ENCODE measurements at places on chromosomes 12 and 14.

DNA sequence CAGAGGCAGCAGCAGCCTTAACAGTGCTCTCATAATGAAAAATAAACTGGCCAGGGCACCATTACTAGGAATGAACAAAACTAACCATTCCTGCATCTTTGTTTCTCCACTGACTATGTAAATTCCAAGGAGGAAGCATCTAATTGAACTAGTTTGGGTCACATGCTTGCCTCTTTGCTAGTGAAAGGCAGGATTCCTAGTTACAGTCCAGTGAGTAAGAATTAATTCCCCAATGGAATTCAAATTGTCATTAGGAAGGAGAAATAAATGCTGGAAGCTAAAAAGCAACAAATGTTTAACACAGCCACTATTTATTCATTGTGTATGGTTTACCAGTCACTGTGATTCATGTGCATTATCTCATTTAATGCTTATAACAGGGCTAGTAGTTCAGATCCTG, 316.0 kb downstream of the CCDC91 start:
- DNase-seq = no peak

DNA sequence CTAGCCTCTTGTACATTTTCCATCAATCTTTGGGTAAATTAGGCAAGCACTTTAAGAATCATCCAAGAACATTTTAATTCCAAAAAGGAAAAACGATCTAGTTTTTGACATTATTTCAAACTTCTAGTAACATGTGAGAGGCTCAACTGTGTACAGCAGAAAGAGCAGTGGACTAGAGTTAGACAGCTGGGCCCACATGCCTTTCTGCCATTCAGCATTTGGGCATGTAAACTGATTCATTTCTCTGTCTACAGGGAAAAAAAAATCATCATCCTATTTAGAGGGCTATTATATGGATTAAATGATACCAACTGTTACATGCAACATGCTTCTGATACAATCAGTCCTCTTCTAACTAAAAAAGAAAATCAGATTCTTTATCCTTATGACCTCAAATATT, 17.7 kb downstream of the ATP2B1 start:
- DNase-seq = no peak

DNA sequence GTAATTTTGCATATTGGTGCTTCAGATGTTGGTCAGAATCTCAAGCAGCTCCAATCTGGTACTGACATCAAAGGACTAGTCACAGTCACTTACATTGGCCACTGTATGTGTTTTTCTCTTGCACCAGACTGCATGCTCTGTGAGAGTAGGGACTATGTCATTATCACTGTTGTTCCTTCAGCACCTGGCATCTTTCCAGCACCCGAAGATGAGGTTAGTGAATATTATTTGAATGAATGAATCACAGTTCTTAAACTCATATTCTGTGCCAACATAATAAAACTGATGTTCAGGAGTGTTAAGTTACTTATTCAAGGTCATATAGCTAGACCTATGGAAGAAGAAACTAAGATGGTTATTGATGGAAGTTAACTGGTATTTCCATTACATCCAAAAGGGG, 204.5 kb upstream of the TBX3 start:
- DNase-seq = no peak

DNA sequence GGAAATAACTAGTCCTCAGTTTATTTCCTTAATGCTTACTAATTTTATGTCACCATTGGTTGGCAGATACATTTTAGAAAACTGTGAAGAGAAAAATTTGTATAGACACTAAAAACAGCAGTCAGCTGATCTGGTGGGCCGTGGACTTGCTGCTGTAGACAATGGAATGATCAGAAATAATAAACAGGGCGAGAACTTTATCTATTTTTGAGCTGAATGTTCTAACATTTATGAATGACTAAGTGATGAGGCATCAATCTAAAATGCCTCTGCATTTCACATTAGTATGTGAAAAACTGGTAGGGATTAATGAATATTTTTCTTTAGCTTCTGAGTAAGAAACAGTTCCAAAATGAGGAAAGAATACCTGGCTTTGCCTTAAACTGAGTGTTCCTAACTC, 24.8 kb upstream of the PKP2 start:
- no peak for DNase-seq

GRCh38 chr12:43151441-43151981, 400.5 kb downstream of the ADAMTS20 start:
- no peak for DNase-seq

- no peak for DNase-seq
These were observed 896 bp downstream of the HHIPL1 start for GRCh38 chr14:99645545-99646505.

- DNase-seq = no peak
These were observed 259.0 kb upstream of the E2F7 start for GRCh38 chr12:77324416-77324762.

DNA sequence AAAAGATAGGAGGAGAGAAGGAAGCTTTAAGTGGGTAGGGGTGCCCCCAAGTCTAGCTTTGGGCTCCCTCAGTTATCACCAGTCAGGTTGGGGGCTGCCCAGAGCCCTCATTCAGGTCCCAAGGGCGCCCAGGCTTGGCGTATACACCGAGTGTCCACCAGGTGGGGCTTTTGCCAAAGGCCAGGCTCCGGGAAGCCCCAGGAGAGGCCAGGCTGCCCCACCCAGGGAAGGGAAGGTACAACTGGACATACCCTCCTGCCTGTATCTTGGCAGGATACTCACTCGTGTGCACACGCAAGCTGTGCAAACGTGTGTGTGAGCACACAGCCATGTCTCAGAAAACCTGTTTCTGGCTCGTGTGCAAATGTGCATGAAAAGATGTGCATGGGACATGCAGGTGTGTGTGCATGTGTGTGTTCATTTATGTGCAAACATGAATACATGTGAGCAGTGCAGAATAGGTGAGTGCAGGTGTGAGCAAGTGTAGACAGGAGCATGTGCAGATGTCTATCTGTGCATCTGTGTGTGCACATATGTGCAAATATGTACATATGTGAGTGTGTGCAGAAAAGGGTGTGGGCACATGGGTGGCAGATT, 103.9 kb upstream of the MYL2 start:
- peak; percentile 61 for DNase-seq

- DNase-seq = no peak
These were observed 34.2 kb upstream of the TRIM9 start for GRCh38 chr14:51129130-51129529.

DNA sequence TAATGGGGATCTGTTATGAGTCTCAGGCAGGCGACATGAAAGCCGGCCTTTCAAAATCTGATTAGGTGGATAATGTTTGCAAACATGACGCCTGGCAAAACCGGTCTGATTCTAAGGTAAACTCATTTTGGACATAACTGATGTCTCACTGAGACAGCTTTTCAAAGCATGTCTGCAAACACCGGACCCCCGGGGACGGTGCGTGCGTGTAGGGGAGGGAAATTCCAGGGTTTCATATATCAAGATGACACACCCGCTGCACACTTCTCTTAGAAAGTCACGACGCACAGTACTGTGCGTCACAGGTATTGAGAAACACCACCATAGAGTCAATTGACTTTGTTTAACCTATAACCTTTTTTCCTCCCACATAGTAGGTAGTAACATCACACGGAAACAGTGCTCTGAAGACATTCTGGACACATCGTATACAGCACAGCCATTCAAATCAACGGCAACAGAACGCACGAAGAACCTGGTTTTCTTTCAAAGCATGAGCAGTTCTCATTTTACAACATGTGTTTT, 43.9 kb upstream of the TESC start:
- DNase-seq = no peak

DNA sequence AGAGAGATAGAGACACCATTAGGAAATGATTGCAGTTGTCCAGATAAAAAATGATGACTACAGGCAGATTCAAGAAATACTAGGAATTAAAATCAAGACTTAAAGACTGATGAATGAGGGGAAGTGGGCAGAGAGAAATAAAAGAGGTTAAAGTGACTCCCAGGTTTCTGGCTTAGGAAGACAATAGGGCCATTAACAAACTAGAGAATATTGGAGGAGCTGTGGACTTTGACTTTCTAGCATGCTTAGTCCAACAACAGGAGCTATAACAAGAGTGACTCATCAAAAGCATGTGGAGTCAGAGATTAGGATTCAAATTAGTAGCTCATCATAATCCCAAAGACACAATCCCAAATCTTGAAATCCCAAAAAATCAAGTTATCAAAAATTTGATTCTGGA, 101.5 kb downstream of the BMP4 start:
- no peak for DNase-seq

- DNase-seq = no peak
These were observed 6.2 kb downstream of the CRACR2A start for GRCh38 chr12:3746758-3747157.

DNA sequence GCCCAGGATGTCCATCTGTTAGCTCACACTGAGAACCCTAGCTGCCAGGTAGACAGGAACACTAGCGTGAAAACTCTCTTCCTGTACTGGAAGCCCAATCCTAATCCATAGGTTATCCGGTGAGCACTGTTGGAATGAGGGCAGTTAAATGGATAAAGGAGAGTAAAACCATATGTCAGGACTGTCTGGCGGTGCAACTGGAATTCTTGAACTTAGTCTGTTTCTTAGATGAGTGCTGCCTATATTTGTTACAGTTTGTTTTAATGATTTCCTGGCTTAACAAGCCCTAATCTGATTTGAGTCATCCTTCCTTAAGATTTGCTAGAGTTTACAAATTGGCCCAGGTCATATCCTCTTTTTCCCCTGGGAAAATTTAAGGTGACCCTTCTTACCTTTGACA, 104.7 kb downstream of the ANO4 start:
- no peak for DNase-seq

- DNase-seq = no peak
These were observed 839.1 kb upstream of the FOXG1 start for GRCh38 chr14:27927519-27927918.

GRCh38 chr12:52612431-52613383, 5.7 kb downstream of the KRT73 start:
- DNase-seq = no peak

- DNase-seq = no peak
These were observed 84.9 kb downstream of the RTN1 start for GRCh38 chr14:59785629-59786028.

DNA sequence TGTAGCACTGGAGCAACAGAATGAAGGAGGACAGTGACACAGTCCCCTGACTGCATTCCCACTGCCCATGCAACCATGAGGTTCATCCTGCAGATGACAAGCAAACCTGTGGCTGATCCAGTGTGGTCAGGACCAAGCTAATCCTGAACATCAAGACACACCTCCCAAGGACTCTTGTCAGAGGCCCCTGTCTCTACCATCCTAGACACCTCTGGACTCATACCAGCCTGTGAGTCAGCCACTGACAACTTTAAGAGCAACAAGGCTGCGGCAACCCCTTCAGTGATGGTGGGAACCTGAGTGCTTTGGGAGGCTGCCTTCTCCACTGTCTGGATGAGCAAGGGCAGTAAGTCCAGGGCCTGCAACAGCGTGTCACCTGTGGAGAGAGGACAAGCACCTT, 24.6 kb downstream of the GCN1 start:
- DNase-seq = no peak

- no peak for DNase-seq
These were observed 14.6 kb downstream of the BEST3 start for GRCh38 chr12:69684466-69684865.

DNA sequence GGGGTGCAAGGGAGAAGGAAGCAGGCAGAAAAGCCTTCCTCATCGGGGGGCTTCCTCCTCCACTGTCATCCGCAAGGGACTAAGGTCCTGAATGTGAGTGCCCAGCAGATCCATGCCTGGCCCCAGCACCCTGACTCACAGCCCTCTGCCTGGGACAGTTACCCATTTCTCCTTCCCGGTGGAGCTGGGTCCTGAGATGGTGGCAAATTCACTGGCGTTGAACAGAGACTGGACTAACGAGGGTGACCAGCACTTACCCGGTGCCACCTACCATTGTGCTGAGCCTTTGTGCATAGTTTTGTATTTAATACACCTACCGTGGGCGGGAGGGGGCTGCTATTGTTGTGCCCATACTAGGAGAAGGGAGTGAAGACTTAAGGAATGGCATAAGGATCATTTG, 30.9 kb upstream of the PLEKHG6 start:
- DNase-seq = no peak

DNA sequence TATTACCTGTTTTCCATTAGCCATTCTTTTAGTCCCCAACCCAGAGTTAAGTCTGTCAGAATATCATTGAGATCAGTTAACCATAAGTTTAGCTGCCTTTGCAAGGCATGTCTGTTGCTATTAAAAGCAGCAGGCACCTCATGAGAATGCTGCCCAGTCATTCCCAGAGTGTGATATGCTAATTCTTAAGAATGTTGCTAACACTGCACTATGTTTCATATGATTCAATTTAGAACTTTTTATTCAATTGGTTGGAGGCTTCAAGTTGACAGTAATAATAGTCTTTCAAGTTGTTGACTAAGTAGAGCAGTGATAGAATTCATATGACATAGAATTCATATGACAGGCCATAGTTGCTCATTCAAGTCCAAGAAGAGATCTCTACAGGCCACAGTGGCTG, 292.3 kb downstream of the FUT8 start:
- DNase-seq = no peak

DNA sequence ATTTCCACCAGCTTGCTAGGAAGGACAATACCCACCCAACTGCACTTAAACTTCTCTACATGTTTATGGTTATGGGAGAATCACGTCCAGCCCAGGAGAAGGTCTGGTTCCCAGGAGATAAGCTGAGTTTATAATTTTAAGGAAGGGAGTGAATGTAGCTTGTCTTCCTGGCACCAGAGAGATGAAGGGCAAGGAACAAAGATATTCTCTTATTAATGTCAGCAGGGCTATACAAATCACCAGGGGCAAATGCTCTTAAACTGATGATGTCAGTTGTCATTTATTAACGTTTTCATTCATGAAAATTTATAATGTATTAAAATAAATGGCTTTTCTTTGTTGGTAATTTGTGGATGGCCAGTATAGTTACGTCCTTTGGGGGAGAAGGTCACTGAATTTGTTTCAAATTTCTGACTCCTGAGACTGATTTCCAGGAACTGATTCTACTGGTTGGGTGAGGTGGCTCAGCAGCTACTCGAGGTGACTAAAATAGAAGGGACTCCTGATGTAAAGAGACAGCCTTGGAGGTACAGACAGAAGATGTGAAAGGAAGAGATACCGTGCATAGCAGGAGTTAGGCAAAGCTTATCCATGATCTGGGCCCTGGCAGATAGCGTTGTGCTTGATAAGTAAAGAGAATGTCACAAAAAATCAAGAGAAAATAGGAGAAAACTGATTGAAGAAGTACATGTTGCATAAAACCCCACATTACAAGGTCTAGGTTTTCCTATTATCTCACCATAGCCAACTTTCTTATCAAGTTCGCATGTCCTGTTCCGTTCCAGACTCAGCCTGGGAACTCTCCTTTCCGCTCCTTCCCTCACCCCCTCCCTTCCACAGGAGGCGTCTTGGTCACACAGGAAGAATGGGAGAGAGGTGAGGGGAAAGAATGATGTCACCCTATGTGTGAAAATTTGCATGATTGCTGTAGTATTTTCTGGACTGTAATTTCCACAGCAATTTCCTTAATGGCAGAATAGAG, 367.1 kb upstream of the FAR2 start:
- DNase-seq = peak; percentile 16

- DNase-seq = no peak
These were observed 320.6 kb downstream of the RAD51B start for GRCh38 chr14:68140076-68140741.

- DNase-seq = no peak
These were observed 8.3 kb upstream of the CALCOCO1 start for GRCh38 chr12:53735556-53735955.

Measured in inflammatory macrophage treated with lipopolysaccharide for 4 hours (primary cell).